ENCODE measurements at places on chromosomes 7 and 10.
A peak's percentile ranks its signal among the peaks of the same experiment; 100 is the strongest.

GRCh38 chr10:32489901-32490300 lies 44.0 kb downstream of the CCDC7 start:
- no peak for DNase-seq

DNA sequence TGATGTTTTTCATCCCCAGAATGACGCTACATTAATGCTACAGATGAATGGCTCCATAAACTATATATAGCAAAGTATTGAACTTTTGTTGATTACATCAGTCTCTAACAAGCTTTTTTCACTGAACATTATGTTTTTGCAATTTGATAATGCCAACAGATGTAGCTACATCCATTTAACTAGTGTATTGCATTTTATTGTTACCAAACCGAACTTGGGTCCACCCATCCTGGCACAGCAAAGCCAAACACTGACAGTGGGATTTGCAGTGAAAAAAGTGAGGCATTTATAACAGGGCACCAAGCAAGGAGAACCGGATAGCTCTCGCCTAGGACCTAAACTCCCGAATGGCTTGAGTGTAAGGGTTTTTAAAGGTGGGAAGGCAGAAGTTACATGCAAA lies 182.8 kb upstream of the TNS3 start:
- DNase-seq: no peak

- DNase-seq: no peak
Measured at GRCh38 chr10:68829521-68829920, 2.2 kb downstream of the STOX1 start.

- DNase-seq: no peak
Measured at GRCh38 chr10:50467209-50467608, 156.5 kb downstream of the SGMS1 start.

DNA sequence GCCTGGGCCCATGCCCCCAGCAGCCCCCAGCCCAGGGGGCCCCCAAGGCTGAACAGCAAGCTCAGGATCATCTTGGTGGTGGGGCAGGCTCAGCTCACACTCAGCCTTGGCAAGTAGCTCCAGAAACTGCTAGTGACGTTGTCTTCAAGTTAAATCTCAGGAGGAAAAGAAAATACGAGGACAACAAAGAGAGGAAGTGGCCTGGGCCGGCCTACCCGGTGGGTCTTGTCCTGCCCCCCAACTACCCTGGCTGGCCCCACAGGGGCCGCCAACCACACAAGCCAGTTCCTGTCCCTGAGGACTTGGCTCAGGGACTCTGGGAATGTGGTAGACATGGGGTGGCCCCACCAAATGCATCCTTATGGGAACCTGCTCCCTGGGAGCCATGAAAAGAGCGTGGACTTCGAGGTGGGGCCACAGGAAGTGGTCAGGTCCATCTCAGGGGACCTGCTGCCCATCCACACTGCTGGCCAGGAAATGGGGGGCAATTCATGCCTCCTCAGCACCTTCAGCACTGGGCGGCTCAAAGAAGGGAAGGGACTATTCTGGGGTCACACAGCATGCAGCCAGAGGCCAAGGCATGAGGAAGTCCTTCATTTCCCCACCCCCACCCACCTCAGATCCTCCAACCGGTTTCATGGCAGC lies at the start of gene MMRN2:
MMRN2 (minus strand) TSS at position 145 of the 645 bp plus-strand sequence; CDS start at position 71, 74 bp downstream.
- no peak for DNase-seq

GRCh38 chr10:97831259-97831658 lies 18.4 kb upstream of the GOLGA7B start:
- DNase-seq: no peak

DNA sequence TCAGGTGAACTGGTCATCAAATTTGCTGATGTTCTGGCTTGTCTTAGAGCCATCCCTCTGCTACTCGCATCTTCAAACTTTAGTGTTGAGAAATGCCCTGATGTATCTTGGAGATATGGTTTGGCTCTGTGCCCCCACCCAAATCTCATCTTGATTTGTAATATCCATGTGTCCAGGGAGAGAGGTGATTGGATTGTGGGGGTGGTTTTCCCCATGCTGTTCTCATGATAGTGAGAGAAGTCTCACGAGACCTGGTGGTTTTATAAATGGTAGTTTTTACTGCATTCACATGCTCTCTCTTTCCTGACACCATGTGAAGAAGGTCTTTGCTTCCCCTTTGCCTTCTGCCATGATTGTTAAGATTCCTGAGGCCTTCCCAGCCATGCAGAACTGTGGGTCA lies 74.0 kb upstream of the AFAP1L2 start:
- no peak for DNase-seq

DNA sequence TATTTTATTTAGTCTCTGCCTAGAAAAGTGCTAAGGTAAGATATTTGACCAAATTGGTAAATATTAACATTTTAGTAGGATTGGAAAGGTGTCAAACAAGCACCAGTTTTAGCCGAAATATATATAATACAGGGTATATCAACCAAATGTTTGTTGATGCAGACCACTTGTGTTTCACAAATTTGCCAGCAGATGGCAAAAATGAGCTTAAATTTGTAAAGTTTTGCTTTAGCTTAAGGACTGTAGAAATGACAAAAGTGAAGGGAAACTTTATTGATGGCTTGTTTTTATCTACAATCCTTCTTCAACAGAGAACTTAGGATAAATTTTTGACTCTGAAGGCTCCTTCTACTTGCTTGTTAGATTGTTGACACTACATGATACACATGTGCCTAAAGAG lies 4.8 kb upstream of the POLR1F start:
- peak; percentile 15 for DNase-seq

GRCh38 chr10:95245425-95246055 lies 45.3 kb downstream of the PDLIM1 start:
- no peak for DNase-seq

DNA sequence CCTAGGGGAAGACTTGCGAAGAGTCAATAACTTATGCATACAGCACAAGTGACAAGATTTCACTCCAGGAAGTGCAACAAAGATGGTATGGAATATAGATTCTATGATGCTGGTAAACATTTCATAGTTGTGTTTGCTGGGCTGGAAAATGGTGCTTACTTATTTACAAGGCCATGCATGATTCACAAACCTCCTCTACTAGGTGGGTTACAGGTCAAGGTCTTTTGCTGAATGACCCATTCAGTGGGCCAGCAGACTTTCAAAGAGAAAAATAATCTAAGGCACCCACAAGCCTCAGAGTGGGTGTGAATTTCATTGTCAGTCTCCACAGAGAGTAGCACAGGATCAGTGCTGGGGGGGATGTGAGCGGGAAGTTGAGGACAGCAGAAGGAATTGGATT lies 378.5 kb downstream of the PLXNA4 start:
- no peak for DNase-seq

- DNase-seq: no peak
Measured at GRCh38 chr7:77426052-77426404, 9.9 kb upstream of the GSAP start.

- no peak for DNase-seq
Measured at GRCh38 chr10:36675458-36675880, 449.9 kb upstream of the ANKRD30A start.

DNA sequence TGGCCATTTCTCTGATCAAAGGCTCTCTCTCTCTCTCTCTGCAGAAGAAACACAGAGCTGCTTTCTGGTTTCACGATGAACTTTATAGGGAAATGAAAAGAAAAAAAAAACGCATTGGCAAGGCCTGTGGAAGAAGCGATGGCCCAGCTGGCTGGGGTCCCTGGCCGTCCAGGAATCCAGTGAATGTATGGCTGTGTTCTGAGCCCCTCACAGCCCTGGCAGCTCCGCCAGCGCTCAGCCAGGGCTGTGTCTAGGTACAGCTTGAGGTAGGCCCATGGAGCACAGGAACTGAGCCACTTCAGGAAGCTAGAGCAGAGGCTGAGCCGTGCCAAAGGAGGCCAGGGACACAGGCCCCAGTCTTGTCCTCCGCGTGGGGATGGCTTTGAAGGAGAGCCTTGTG lies 13.1 kb upstream of the UCMA start:
- DNase-seq: no peak

DNA sequence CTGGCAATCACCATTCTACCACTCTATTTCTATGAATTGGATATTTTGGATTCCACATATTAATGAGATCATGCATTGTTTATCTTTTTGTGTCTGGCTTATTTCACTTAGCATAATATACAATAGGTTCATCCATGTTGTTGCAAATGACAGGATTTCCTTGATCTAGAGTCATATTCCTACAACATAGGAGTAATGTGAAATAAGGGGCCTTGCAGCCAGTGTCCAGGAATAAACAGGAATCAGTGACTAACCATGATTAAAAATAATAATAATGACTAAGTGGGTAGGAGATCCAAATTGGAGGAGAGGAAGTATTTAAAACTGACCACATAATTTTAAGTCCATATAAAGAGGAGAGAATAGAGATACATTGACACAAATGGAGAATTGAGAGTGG lies 49.9 kb downstream of the SCIN start:
- no peak for DNase-seq

- DNase-seq: no peak
Measured at GRCh38 chr10:54691331-54691730, 109.7 kb downstream of the PCDH15 start.

DNA sequence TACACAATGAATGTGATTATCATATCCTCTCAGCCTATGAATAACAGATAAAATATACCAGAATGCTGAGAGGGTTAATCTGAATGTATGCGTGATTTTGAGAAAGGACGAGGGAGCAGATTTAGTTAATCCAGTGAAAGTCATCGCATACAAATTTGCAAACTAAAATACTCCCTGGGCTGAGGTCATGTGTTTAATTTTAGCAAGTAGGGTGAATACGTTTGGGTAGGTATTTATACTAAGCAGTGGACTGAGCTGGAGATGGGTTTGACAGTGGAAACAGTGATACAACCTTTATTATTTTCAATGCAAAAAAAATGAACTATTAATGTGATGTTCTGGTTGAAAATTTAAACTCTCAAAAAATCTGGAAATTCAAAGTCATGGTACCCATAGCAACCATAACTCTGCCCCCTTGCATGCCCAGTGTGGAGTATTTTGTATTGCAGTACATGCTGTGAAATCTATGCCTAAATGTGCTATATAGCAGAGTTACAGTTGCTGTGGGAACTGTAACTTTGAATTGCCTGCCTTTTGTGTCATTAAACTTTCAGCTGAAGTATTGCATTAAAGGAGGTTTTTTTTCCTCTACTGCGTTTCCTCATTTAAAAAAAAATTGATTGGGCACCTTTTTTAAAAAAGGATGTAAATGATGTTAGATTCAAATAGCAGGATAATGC lies 9.5 kb upstream of the ARID5B start:
- DNase-seq: no peak

GRCh38 chr7:25901658-25902057 lies 250.3 kb upstream of the NFE2L3 start:
- no peak for DNase-seq

DNA sequence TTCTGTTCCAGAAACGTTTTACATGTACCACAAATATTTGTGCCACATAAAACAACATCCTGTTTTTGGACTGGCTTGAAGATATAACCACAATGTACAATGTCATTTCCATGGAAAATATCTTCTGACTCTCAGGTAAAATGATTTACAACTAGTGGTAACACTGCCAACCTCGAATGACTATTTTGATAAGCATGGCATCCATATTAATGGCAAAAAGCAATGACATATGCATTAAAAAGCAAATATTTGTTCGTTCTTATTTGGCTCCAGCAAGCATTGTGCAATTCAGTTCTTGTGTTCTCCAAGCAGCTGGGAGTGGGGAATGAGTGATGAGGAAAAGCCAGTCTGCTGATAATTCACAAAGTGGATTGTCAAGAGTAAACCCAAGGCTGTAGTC lies 289.0 kb downstream of the PLXDC2 start:
- no peak for DNase-seq

- DNase-seq: no peak
Measured at GRCh38 chr7:10225275-10225674, 748.4 kb upstream of the PHF14 start.

Measured in activated CD4-positive, alpha-beta T cell treated with anti-CD3 and anti-CD28 coated beads for 4 hours (primary cell).